ENCODE measurements at places on chromosomes 5 and 9. TPM values are rescaled to one million over a fixed set of nuclear protein-coding genes. Genes with fewer than 3 reads are reported as not detected.

- H3K27me3 ChIP-seq, result no peaks in the 10 kb centered on the region
- H3K27ac ChIP-seq, result no peak overlapping the region
- no peaks in the 10 kb centered on the region for H3K36me3 ChIP-seq
- no peaks in the 10 kb centered on the region for H3K4me1 ChIP-seq
Measured at GRCh38 chr9:127700140-127700539, 6.6 kb upstream of the CFAP157 start.

DNA sequence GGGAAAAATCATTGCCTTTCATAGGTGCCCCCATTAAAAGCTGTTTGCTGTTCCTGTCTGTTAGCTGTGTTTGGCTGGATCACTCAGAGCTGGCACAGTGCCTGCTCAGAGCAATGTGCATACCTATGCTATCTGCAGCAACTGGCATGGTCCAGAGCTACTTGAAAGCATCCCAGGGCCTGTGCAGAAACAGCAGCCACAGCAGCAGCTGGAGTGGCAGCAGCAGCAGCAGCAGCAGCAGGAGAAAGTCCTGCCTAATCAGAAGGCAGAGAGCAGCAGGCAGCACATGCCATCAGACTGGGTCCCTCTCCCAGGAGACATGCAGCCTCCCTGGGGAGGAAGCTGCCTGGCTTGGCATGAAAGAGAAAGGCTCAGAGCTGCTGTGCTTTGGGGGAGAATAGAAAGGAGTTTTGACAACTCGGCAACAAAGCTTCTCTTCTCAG, 243.8 kb upstream of the WWC1 start:
- H3K27ac ChIP-seq, result no peak overlapping the region
- H3K4me3 ChIP-seq, result no peak overlapping the region
- no peak for DNase-seq
- H3K36me3 ChIP-seq, result no peaks in the 10 kb centered on the region
- no peaks in the 10 kb centered on the region for H3K4me1 ChIP-seq
- no peaks in the 10 kb centered on the region for H3K27me3 ChIP-seq

DNA sequence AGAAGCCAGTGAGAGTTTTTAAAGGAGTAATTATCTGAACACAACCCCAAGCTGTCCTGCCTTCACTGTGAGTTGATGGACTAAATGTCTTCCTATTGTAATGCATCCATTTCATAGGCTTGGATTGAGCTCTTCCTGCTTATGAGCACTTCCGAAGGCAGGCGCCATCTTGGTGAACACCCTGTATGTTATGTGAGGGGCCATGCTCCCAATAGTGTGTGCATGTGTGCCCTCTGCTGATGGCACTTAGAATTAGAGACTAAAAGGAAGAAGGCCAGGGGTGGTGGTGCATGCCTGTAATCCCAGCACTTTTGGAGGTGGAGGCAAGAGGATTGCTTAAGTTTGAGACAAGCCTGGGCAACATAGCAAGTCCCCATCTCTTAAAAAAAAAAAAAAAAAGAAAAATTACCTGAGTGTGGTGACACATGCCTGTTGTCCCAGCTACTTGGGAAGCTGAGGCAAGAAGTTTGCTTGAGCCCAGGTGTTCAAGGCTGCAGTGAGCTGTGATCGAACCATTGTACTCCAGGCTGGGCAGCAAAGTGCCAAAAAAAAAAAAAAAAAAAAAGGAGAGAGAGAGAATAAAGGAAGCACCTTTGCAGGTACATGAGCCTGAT, 65.0 kb downstream of the C9orf152 start:
- no peaks in the 10 kb centered on the region for H3K4me1 ChIP-seq
- H3K4me3 ChIP-seq, result no peak overlapping the region
- no peak overlapping the region for H3K27ac ChIP-seq
- DNase-seq, result no peak
- no peaks in the 10 kb centered on the region for H3K36me3 ChIP-seq
- no peaks in the 10 kb centered on the region for H3K27me3 ChIP-seq

RASGEF1C gene
- total RNA-seq, result 0.85 TPM

WNK2 gene
- 238 TPM for total RNA-seq

CEL gene
- total RNA-seq, result 16.6 TPM

ANKRD18A gene
- 9.9 TPM for total RNA-seq

DNA sequence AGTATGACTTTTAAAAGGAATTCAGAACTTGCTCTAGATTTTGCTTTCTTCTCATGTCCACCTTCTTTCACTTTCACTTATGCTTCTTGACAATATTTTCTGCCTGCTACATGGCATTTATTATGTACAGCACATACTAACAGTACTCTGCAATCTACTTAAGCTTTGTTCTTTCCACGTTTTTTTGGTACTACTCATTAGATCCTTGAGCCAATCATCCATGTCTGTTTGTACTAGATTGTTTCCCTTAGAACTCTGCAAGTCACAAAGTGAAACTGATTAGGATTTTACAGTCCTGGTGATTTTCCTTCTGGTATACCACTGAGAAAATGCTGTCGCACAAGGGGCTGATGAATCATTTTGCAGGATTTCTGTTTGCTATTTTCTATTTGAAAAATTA, 78.3 kb downstream of the PARP8 start:
- no peak overlapping the region for H3K4me3 ChIP-seq
- no peaks in the 10 kb centered on the region for H3K27me3 ChIP-seq
- no peaks in the 10 kb centered on the region for H3K36me3 ChIP-seq
- DNase-seq, result no peak
- H3K27ac ChIP-seq, result peak overlapping the region; percentile 38
- no peaks in the 10 kb centered on the region for H3K4me1 ChIP-seq

DMRT3 gene
- total RNA-seq, result not detected

GRCh38 chr5:165576678-165577275, 2071.4 kb downstream of the MAT2B start:
- no peak for DNase-seq
- no peak overlapping the region for H3K4me3 ChIP-seq
- no peaks in the 10 kb centered on the region for H3K36me3 ChIP-seq
- no peak overlapping the region for H3K27ac ChIP-seq

- H3K27me3 ChIP-seq, result no peaks in the 10 kb centered on the region
- H3K4me3 ChIP-seq, result no peak overlapping the region
- no peak for DNase-seq
- H3K4me1 ChIP-seq, result no peaks in the 10 kb centered on the region
Measured at GRCh38 chr9:114989600-114990410, 59.4 kb upstream of the TNFSF8 start.

DNA sequence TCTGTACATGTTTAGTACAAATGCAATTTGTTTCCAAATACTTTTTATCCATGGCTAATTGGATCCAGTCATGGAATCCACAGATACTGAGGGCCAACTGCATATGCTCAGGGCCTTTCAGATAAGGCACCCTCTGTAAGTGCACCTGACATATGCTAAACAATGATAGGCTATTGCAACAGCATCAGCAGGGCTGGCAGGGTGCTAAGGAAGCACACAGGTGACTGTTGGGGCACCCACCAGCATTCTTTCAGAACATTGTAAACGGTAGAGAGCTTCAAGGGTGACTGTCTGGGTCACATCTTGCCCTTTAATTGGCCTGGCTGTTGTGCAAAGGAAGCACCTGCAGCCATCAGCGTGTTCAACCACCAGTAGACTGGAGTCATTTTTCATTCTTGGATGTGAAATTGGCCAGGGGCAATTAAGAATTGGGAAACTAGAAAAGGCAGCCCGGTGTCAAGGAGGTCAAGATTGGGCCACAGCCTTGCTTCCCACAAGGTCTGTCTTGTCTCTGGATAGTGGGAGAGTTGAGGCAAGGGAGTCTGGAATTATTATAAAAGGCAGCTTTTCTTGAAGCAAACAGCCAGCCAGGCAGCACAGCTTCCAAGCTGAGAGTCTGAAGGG, 129.3 kb upstream of the RAI14 start:
- no peaks in the 10 kb centered on the region for H3K36me3 ChIP-seq
- H3K4me3 ChIP-seq, result no peak overlapping the region

CTSL gene
- total RNA-seq, result 69.9 TPM

- DNase-seq, result peak; percentile 71
- H3K4me3 ChIP-seq, result no peak overlapping the region
- no peaks in the 10 kb centered on the region for H3K27me3 ChIP-seq
- no peaks in the 10 kb centered on the region for H3K36me3 ChIP-seq
Measured at GRCh38 chr5:39547553-39548154, 122.9 kb upstream of the DAB2 start.

DNA sequence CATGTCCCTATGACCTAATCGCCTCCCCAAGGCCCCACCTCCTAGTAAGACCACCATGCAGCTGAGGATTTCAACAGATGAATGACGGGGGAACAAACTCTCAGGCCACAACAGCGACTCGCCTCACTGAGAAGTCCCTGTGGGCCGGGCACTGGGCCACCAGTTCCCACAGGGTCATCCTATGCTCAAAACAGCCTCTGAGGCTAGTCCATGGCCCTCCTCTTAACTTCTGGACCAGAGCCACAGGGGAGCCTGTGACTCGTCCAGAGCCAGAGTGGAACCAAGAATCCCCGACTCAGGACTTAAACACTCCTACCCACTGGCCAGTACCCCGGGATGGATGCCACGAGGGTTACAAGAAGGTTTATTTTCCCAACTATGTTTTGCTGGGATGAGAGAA, 12.3 kb downstream of the GFPT2 start:
- H3K27ac ChIP-seq, result no peak overlapping the region
- H3K27me3 ChIP-seq, result no peaks in the 10 kb centered on the region
- DNase-seq, result no peak
- H3K4me3 ChIP-seq, result no peak overlapping the region
- no peaks in the 10 kb centered on the region for H3K36me3 ChIP-seq

GRCh38 chr5:166127766-166128570, 2163.5 kb upstream of the WWC1 start:
- peak; percentile 29 for DNase-seq
- no peak overlapping the region for H3K4me3 ChIP-seq
- no peaks in the 10 kb centered on the region for H3K4me1 ChIP-seq

DNA sequence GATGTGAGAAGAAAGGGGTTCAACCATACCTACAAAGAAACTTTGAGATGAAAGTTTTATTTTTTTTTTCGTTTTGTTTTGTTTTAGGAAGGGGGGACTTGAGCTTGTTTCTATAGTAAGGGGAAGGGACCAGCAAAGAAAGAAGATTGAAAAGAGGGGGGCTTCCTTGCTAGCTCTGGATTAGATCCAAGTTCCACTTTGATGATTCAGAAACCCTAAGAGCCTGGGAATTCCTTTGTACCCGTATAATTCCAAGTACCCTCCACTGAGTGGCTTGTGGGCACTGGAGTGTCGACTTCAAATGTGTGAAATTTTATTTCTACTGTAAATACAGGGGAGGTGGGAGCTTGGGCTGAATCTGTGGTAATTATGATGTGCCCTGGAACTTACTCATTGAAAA, 10.9 kb downstream of the MAMDC2 start:
- H3K4me3 ChIP-seq, result no peak overlapping the region
- DNase-seq, result no peak
- peak overlapping the region; percentile 13 for H3K27ac ChIP-seq
- H3K36me3 ChIP-seq, result no peaks in the 10 kb centered on the region
- no peaks in the 10 kb centered on the region for H3K4me1 ChIP-seq

DNA sequence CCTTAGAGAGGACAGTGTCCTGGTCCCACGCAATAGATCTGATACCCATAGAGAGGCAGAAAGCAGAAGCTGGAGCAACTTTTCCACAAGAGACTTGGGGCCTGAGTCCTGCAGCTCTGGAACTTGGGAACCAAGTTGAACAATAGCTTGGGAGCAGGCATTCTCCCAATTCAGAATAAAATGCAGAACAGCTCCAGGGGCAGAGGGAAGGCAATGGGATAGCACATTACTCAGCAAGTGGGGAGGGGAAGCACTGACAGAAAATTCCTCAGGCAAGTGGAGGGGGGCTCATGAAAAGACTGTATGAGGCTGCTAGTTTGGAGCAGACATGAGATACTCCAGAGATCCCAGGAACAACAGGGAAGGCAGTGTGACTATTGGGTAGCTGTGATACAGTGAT, 513.6 kb downstream of the HINT1 start:
- no peaks in the 10 kb centered on the region for H3K27me3 ChIP-seq
- H3K27ac ChIP-seq, result no peak overlapping the region
- H3K4me1 ChIP-seq, result no peaks in the 10 kb centered on the region
- no peak for DNase-seq
- H3K36me3 ChIP-seq, result no peaks in the 10 kb centered on the region

SPINK13 gene
- 0.40 TPM for total RNA-seq

DNA sequence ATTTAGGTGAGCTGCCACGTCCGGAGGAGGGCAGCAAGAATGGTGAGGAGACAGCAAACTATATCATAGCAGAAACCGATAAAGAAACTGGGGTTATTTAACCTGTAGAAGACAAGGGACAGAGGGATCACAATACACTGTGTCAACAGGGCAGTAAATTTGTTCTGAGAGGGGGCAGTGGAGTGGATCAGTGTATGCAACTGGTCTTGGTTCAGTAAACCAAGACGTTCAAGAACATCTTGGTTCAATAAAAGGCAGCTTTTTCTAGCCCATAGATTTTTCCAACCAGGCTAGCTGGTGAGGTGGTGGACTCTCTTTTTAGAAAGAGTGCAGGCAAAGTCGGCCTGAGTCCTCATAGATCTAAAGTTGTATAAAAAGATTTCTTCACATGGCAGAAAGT, 55.3 kb downstream of the PLAC8L1 start:
- H3K36me3 ChIP-seq, result no peaks in the 10 kb centered on the region
- no peak for DNase-seq
- H3K4me1 ChIP-seq, result peaks cover 5% of the 10 kb centered on the region

DNA sequence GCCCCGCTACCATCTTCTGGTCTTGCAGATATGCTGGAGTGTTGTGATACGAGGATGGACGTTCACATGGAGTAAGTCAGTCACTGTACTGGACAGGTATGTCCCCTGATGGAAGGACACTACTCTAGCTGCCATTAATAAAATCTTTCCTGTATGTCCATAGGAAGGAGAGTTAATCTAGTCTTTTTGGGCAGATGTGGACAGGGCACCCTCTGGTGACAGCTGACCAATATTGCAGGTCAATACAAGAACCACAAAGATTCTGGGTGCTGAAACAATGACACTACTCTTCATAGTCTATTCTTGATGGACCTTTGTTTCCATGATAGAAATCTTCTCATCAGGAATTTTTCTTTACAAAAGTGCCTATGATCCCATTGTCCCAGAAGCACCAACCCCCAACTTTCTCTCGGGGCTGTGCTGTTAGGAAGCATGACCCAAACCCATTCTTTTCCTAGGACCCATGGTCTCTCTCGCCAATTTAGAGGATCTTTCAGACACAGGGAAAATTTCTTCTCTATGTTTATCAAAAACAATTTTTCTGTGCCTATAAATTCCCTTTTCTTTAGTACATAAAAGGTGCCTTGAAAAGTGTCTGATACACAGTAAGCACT, 376.9 kb downstream of the DTWD2 start:
- H3K4me3 ChIP-seq, result no peak overlapping the region
- H3K27ac ChIP-seq, result no peak overlapping the region
- no peaks in the 10 kb centered on the region for H3K27me3 ChIP-seq
- DNase-seq, result no peak
- H3K36me3 ChIP-seq, result no peaks in the 10 kb centered on the region
- H3K4me1 ChIP-seq, result no peaks in the 10 kb centered on the region

PCDHA10 gene
- total RNA-seq, result 0.37 TPM

GRCh38 chr5:14920121-14920520, 48.5 kb upstream of the ANKH start:
- H3K4me3 ChIP-seq, result no peak overlapping the region
- no peaks in the 10 kb centered on the region for H3K36me3 ChIP-seq
- H3K27ac ChIP-seq, result no peak overlapping the region

TMEM252 gene
- total RNA-seq, result not detected

- no peak overlapping the region for H3K4me3 ChIP-seq
- no peak overlapping the region for H3K27ac ChIP-seq
- H3K36me3 ChIP-seq, result no peaks in the 10 kb centered on the region
Measured at GRCh38 chr5:82816926-82817325, 260.3 kb downstream of the TMEM167A start.

Data from colonic mucosa (tissue), 4 donors.